Neuronal stem cell (in vitro differentiated cells): ENCODE measurements at places on chromosomes 3 and 15.

DNA sequence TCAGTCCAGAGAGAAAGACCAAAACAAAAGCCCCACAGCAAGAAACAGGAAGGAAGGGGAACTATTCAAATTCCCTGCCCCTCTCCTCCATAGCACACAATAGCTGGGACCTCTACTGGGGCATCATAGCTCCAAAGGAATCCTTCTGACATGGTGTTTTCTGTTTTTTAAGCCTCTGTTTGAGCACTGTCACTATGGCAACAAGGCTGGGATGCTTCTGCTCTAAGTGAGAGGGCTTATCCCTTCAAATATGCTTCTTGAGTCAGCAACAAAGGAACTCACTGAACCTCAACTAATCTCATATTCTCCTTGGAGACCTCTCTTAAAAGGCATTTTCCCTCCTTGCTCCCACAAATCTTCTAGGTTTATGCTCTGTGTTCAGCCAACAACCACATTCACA is 40.5 kb downstream of the MYLK start:
- peak; percentile 95 for DNase-seq

DNA sequence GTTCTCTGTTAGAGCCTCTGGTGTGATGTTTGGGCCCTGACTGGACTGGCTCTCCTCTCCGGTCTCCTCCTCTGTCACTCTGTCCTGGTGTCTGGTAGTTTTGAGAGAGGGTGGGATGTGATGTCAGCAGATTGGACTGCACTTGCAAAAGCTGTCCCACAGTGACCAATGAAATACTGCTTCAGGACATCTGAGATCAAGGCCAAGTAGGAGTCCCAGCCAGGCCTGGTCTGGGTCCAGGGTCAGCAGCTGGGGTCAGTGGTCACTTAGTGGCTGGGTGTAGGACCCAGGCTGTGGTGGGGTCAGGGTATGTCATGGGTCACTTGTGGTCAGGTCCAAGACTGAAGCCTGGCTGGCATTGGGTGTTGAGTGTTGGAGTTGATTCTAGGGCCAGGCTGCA is 20.9 kb downstream of the ALDH1L1 start:
- DNase-seq, result no peak

- DNase-seq, result no peak
Observed at GRCh38 chr3:153079386-153079785, 82.6 kb upstream of the RAP2B start.

GRCh38 chr3:46910166-46910760 is 32.7 kb downstream of the PTH1R start:
- DNase-seq, result no peak

GRCh38 chr15:92869263-92869940 is 30.7 kb upstream of the CHD2 start:
- DNase-seq, result no peak

- no peak for DNase-seq
Observed at GRCh38 chr3:187944390-187945179, 199.3 kb upstream of the BCL6 start.

- no peak for DNase-seq
Observed at GRCh38 chr3:17832016-17832415, 89.6 kb upstream of the TBC1D5 start.

DNA sequence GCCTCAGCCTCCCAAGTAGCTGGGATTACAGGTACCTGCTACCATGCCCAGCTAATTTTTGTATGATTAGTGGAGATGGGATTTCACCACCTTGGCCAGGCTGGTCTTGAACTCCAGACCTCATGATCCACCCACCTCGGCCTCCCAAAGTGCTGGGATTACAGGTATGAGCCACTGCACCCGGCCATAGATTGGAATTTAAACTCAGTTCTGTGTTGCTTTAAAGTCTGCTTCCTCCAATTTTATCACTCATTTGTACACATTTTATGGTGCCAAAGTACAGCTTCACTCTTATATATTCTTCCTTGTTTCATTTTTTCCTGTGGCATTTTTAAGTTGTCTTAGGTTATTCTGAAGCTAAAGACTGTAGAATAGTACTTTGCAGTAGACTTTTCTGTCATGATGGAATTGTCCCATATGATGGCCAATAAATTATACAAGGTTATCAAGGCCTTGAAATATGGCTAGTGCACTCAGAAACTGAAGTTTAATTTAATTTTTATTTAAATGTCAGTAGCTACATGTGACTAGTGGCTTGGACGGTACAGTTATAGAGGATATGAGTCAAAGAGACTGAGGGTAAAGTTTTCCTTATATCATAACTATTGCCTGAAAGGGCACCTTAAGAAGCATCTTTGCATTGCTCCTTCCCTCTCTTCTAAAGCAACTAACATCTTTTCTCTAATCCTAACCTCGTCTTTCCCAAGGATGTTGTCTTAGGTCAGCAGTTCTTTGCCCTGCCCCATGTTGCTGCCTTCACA is 28.1 kb downstream of the ATP11B start:
- DNase-seq, result no peak

DNA sequence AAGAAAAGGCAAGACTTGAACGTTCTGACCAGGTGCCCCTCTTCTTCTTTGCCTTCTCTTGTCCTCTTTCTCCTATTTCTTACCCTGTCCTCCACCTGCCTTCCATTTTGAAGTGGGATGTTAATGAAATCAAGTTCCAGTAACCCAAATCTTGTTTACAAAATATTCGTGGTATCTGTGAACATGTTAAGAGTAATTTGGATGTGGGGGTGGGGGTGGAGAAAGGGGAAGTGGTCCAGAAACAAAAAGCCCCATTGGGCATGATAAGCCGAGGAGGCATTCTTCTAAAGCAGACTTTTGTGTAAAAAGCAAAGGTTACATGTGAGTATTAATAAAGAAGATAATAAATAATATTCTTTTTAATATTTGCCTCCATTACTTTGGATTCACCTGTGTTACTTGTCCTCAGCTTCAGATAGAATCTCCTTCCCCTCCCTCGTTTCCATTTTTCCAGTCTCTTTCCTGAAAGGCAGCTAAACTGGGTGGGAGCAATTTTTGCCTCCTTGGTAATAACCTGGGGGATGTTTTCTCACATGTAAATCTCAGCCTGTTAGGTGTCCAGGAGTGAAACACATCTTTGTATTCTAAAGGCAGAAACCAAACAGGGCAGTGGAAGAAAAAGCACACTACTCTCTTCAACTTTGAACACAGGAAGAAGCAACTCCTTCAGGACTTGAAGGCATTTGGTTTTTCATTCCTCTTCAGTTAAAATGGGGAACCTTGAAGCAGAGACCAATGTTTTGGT is 3.2 kb downstream of the CHST2 start:
- no peak for DNase-seq

- DNase-seq, result no peak
Observed at GRCh38 chr15:47411733-47412132, 305.6 kb upstream of the SEMA6D start.

- no peak for DNase-seq
Observed at GRCh38 chr15:96720656-96721055, 390.2 kb downstream of the NR2F2 start.

DNA sequence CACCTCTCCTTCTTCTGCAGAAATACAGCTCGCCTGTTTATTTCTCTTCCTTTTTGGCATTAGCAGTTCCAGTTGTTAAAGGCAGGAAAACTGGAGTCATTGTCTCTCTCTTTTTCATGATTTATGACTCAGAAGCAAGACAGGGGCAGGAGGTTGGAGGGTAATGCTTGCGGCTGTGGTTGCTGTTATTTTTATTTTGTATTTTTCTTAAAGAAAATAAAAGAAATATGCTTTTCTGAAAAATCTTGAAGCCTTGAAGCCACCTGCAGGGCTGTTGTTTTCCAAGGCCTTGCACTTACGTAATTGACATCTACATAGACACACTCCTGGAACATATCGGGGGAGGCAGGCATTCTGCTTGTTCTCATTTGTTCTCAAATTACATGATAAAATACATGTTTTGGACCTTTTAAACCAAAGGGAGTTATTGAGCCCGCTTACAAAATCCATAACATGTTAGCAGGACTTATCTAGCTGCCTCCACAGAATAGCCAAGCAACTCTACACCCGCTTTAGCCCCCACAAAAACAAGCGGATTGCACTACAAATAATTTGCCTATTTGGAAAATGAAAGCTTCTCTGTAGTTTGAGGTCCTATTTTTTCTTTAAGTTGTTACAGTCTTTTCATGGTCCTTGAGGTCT is 1004.6 kb upstream of the NR2F2 start:
- no peak for DNase-seq
